ENCODE measurements at places on chromosomes 6 and 20.

DNA sequence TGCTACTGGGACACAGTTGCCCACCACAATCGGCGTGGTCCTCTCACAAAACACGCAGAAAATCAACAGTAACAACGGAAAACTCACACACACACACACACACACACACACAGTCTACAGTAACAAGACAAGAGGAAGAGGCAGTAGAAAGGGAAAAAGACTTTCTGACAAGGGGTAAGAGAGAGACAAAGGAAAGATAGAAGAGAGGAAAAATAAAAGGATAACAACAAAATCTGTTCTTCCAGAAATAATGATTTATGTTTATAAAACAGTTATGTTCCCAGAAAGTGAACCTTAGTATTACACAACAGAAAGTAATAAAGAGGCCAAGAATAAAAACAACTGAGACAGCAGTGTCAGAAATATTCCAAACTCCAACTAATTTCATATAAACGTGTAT lies 2.9 kb downstream of the RANBP9 start:
- peak overlapping the region; percentile 92 for H3K4me3 ChIP-seq
- peaks cover 4% of the 10 kb centered on the region for H3K4me1 ChIP-seq
- H3K36me3 ChIP-seq, result no peaks in the 10 kb centered on the region
- H3K27me3 ChIP-seq, result no peaks in the 10 kb centered on the region
- no peak overlapping the region for H3K27ac ChIP-seq

- H3K27ac ChIP-seq, result no peak overlapping the region
- DNase-seq, result no peak
- no peak overlapping the region for H3K4me3 ChIP-seq
- H3K4me1 ChIP-seq, result peaks cover 14% of the 10 kb centered on the region
- no peaks in the 10 kb centered on the region for H3K27me3 ChIP-seq
These were observed 124.4 kb downstream of the PACRG start for GRCh38 chr6:162852192-162852591.

DNA sequence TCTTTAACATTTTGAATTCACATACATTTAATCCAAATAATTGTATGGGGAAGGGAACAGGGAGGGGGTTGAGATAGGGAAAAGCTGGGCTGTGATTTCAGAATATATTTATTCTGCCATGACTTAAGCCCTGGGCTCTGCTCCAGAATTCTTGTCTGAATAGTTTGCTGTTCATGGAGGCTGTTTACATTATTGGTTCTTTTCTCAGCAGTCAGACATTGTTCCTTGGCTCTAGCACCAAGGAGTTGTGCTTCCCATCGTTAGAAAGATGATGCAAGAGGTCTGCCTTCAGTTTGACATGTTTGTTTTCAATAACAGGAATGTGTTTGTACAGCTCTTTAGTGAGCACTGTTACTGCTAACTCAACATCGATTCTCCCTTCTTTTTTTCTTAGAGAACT lies 198.8 kb upstream of the CDYL start:
- H3K36me3 ChIP-seq, result no peaks in the 10 kb centered on the region
- no peak overlapping the region for H3K27ac ChIP-seq
- no peaks in the 10 kb centered on the region for H3K27me3 ChIP-seq

DNA sequence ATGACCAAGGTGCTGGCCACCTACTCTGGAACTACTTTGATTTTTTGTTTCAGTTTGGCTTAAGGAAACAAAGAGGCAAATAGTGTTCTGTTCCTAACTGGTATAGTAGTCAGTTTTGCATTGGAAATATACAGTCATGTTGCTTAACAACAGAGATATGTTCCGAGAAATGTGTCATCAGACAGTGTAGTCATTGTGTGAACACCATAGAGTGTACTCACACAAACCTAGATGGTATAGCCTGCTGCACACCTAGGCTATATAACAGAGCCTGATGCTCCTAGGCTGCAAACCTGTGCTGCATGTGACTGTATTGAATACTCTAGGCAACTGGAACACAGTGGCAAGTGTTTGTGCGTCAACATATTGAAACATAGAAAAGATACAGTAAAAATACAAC lies 80.4 kb downstream of the ARID1B start:
- H3K27me3 ChIP-seq, result no peaks in the 10 kb centered on the region
- peak overlapping the region; percentile 33 for H3K27ac ChIP-seq
- peaks cover 5% of the 10 kb centered on the region for H3K4me1 ChIP-seq
- DNase-seq, result no peak
- H3K36me3 ChIP-seq, result no peaks in the 10 kb centered on the region
- H3K4me3 ChIP-seq, result no peak overlapping the region

- peaks cover 26% of the 10 kb centered on the region for H3K4me1 ChIP-seq
- H3K36me3 ChIP-seq, result peaks cover 15% of the 10 kb centered on the region
- H3K27ac ChIP-seq, result no peak overlapping the region
- no peak overlapping the region for H3K4me3 ChIP-seq
- no peak for DNase-seq
These were observed 28.4 kb downstream of the TBC1D7 start for GRCh38 chr6:13299918-13300317.

- H3K27ac ChIP-seq, result peak overlapping the region; percentile 90
- H3K4me1 ChIP-seq, result peaks cover 35% of the 10 kb centered on the region
- H3K4me3 ChIP-seq, result no peak overlapping the region
- no peaks in the 10 kb centered on the region for H3K27me3 ChIP-seq
These were observed 8.0 kb upstream of the IER3 start for GRCh38 chr6:30752157-30752927.

GRCh38 chr6:168385858-168386735 lies 54.9 kb upstream of the SMOC2 start:
- no peak overlapping the region for H3K4me3 ChIP-seq
- H3K27ac ChIP-seq, result no peak overlapping the region
- no peak for DNase-seq
- no peaks in the 10 kb centered on the region for H3K4me1 ChIP-seq
- H3K36me3 ChIP-seq, result no peaks in the 10 kb centered on the region

DNA sequence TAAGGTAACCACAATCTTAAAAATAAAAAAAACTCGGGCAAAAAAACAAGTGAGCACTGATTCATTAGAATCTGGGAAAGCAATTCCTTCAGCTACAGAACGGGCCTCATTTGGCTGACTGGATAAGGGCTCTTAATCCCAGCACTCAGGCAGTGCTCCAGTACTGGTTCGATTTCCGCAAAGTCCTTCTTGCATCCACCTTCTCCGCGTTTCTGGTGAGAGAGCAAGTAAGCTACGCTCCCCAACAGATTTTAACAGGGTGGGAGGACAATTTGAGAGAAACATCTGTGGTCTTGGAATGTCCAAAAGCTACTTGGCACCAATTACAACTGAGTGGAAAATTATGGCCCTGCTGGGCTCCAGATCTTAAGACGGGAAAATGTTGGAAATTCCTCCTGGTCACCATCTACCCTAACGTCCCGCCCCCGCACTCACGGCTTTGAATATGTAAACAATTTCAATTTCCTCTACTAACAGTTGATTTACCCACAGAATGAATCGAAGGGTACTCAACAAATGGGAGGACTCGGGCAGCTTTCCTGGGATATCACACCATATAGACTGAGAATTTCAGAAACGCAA lies 18.1 kb upstream of the ZSCAN9 start:
- H3K27ac ChIP-seq, result no peak overlapping the region
- H3K4me3 ChIP-seq, result peak overlapping the region; percentile 42
- H3K36me3 ChIP-seq, result no peaks in the 10 kb centered on the region
- no peaks in the 10 kb centered on the region for H3K4me1 ChIP-seq
- no peak for DNase-seq

- no peak for DNase-seq
- peaks cover 27% of the 10 kb centered on the region for H3K4me1 ChIP-seq
- no peaks in the 10 kb centered on the region for H3K27me3 ChIP-seq
These were observed 575.9 kb upstream of the NOX3 start for GRCh38 chr6:156031516-156031915.

GRCh38 chr6:148943451-148943850 lies 196.6 kb downstream of the UST start:
- no peak for DNase-seq
- H3K4me3 ChIP-seq, result no peak overlapping the region
- peak overlapping the region; percentile 34 for H3K27ac ChIP-seq
- H3K4me1 ChIP-seq, result no peaks in the 10 kb centered on the region
- H3K27me3 ChIP-seq, result no peaks in the 10 kb centered on the region

- no peak overlapping the region for H3K27ac ChIP-seq
- H3K4me1 ChIP-seq, result no peaks in the 10 kb centered on the region
- H3K27me3 ChIP-seq, result no peaks in the 10 kb centered on the region
- no peak for DNase-seq
- no peak overlapping the region for H3K4me3 ChIP-seq
These were observed 7.9 kb downstream of the TAAR1 start for GRCh38 chr6:132651062-132651461.
